ENCODE measurements at places on chromosomes 2 and 18. TPM values are rescaled to one million over a fixed set of nuclear protein-coding genes. Genes with fewer than 3 reads are reported as not detected.

Gene DUSP19
- 1.9 TPM for total RNA-seq

Gene METTL8
- total RNA-seq: 20.2 TPM

DNA sequence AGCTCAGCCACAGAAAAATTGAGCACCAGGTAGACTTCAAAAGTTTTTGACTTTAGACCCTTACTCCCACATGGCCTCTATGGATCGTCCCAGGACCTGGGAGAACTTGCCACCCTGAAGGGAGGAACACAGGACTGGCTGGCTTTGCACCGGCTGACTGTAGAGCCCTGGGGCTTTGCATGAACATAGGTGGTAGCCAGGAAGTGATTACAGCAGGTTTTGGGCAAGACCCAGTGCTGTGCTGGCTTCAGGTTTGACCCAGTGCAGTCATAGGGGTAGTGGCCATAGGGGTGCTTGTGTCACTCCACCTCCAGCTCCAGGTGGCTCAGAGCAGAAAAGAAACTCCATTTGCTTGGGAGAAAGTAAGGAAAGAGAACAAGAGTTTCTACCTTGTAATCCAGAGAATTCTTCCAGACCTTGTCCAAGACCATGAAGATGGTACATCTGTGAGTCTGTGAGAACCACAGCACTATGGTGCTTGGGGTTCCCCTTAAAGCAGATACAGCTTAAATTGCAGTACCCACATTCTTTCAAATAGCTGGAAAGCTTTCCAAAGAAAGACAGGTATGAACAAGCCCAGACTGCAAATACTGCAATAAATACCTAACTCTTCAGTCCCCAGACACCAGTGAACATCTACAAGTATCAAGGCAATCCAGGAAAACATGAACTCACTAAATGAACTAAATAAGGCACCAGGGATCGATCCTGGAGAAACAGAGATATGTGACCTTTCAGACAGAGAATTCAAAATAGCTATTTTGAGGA, 13.0 kb upstream of the SESTD1 start:
- DNase-seq: no peak

- no peak for DNase-seq
These were observed 38.4 kb upstream of the COBLL1 start for GRCh38 chr2:164879901-164880535.

- DNase-seq: no peak
These were observed 59.8 kb downstream of the TAF4B start for GRCh38 chr18:26286008-26286407.

DNA sequence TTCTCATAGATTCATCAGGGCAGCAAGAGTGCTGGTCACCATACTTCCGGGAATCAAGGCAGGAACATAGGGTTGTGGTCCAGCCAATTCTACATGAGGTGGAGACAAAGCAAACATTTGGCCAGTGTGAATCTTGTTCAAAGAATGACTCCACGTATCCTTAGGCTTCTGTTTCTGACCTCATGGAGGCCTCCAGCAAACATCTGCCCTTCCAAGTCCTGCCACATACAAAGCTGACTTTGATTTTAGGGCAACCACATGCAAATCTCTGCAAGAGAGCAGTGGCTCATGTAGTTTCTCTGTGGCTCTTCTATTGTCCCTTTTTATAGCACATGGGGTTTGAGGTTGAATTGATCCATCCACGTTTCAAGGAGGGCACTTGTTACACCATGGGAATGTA, 132.1 kb upstream of the MMADHC start:
- no peak for DNase-seq
